ENCODE measurements at places on chromosomes 3 and 15.

DNA sequence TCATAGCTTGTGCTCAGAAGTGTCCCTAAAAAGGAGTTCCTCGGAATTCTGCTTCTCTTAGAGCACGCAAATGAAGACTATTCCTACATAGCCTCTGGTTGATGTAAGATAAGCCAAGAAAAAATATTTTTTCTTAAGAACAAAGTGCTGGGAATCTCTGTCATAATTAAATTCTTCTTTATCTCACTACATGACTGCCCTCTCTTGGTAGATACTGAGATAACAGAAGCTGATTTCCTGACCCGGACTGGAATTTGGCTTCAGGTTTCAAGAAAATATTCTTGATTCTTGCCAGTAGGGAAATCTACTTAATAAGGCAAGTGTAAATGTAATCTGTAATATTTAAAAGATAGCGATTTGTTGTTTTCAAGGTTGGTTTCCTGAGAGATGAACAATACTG is 31.3 kb upstream of the SETMAR start:
- no peak for DNase-seq

DNA sequence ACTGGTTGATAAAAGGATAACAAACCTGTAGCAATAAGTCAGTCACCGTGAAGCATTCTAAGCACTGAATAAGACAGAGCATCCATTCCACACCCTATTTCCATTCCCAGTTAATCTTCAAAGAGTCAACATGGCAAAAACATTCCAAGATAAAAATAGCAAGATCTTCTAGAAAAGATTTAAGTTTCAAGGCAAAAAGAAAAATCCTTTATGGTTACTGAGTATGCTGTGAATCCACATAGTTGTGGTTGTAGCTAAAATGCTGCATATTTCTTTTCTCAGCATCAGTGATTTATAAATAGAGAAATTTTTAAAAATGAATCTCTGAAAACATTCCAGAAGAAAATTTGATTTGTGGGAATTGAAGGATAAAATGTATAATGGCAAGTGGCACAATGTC is 21.1 kb downstream of the GAP43 start:
- no peak for DNase-seq

- DNase-seq, result no peak
Measured at GRCh38 chr3:133535971-133536881, 37.3 kb upstream of the CDV3 start.

DNA sequence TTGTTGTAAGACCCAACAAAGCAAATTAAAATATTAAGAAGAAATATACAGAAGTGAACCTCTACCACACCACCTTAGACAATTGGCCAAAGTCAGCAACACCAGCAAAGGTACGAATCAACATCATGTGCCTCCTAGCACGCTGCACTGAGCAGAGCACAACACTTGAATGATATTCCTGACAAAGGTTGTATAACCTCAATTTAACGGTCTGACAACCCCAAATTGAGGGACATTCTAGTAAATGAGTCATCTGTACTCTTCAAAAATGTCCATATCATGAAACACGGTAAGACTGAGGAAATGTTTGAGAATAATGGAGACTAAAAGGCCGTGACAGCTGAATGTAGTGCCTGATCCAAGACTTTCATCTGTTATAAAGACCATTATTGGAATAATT is 41.3 kb upstream of the TNFSF10 start:
- DNase-seq, result no peak

GRCh38 chr3:99865321-99865720 is 47.7 kb downstream of the CMSS1 start:
- DNase-seq, result no peak

- no peak for DNase-seq
Measured at GRCh38 chr3:23649448-23649847, 156.3 kb upstream of the UBE2E1 start.

DNA sequence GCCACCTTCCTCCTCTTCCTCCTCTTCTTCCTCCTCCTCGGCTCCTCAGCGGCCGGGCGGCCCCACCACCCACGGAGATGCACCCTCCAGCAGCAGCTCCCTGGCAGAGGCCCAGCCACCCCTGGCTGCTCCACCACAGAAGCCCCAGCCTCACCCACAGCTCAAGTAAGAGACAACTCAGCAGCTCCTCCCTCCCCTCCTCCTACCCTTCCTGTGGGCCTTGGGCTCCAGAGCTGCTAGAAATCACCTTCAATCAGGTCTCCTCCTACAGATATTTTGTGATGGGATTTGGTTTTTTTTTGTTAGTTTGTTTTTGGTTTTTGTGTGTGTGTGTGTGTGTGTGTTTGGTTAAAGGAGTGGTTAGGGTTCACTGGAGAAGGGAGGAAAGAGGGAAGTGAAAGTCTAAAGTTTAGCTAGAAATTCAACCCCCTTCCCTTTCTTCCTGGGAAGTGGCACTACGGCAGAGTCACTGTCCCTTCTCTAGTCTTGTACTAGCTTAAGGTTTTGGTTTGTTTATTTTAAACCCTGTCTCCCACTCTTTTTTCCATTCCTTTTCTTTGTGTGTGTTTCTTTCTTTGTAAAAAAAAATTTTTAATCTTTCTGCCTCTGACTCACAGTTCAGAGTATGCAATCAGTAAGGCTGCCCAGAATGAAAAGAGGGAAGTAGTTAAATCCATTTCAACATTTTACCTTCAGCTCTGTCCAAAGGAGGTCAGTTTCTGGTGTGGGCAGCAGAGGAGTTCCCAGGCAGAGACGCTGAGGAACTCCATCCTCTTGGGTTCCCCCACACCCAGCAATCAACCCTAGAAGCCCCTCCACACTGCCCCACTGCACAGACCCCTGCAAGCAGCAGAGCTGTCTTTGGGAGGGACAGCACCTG is 29.0 kb upstream of the TIMP4 start:
- DNase-seq, result peak; percentile 83

- no peak for DNase-seq
Measured at GRCh38 chr3:59374091-59374817, 324.4 kb upstream of the CFAP20DC start.

DNA sequence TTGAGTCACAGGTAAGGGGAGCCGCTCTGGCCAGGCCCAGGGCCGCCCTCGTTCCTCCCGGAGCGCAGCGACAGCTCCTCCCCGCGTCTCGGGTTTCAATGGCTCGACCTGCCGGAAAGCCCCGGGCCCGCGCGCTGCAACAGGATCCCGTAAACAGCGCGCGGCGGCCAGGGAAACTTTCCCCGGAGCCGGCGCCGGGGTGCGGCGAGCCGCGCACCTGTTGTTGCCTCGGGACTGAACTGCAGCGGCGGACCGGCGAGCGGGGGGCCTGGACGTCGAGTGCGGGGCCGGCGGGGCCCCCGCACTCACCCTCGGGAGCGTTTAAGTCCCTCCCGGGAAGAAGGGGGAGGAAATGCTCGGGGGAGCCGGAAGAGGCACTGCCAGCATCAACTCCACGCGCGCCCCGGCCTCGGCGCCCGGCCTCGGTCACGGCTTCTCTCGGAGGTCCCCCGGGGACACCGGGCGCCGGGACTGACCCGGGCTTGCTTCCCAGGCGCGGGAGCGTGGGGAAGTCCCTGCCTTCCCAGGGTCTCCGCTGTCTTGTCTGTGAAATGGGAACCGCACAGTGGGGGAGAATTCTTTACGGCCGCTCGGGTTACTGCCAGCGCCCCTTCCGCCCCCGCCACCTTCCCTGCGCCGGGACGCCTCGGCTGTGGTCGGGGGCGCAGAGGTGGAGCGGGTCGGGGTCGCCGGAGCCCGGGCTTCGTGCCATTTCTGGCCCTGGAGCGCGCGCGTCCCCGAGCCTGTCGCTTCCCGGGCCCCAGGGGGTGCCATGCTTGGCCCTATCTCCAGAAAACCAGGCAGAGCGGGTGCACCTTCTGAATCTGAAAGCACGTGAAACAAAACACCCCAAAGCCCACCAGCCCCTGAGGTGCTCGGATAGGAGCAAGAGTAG is 7.5 kb upstream of the PGPEP1L start:
- DNase-seq, result peak; percentile 87

- DNase-seq, result no peak
Measured at GRCh38 chr15:78282324-78282723, 17.1 kb downstream of the SKIC8 start.

DNA sequence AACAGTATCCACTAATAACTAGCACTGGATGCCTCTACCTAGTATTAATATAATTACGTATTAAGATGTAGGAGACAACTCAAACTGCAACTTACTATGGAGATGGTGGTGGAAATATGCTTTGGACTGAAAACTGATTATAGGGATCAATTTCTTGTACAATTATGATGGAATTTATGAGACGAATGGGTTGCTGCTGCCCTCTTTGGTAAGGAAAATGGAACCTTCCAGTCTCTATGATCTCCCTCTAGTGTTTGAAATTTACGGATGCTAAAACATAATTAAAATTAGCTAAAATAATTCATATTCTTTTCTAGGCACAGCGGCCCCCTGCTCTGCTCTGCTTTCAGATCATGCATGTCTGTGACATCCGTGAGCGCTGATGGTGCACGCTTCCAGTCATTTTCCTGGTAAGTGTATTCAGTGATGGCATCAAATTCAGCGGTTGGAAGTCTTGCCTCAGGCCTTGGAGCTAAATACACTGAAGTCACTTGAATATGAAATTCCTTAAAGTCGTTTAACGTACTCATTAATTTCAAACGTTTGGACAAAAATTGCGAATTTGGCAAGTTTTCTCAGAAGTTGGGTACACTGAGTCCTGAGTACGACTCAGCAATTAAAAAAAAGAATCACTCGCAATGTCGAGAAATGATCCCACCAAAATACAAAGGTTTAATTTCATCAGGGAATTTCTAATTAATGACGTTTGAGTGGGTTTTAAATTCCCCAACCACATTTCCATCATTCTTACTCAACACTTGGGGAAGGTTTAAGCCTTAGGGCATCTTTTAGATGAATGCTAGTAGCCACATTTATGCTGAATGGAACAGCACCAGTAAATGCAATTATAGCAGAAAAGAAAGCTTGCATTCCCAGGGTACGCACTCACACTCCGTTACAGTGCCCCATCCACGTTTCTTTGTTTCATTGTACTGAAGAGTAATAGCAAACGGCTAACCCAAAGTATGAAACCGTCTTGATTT is 132.6 kb downstream of the NR2F2 start:
- no peak for DNase-seq

DNA sequence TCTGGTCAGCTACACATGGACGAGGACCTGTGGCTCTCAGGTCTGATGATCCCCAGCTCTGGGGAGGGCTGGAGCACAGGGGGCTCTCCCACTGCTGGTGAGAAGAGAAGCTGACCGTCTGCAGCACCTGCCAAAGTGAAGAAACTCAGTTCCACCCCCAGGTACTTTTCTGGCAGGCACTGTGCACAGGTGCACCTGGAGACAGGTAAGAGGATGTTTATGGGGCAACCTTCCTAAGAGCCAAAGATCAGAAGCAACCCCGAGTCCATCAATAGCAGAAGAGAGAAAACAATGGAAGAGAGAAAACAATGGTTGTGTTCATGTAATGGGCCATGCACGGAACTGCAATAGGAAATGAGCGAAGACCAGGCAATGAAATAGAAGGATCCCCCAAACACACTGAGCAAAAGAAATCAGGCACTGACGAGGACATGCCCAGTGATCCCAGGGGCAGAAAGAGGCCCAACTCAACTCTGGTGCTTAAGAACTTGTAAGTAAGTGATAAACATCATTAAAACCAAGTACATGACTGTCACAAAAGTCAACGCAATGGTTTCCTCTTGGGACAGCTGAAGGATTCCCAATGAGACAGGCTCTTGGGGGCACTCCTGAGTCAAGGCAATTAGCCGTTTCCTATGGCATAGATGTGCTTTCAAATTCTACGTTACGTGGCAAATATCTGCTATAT is 95.0 kb upstream of the ALDH1A3 start:
- DNase-seq, result peak; percentile 36

DNA sequence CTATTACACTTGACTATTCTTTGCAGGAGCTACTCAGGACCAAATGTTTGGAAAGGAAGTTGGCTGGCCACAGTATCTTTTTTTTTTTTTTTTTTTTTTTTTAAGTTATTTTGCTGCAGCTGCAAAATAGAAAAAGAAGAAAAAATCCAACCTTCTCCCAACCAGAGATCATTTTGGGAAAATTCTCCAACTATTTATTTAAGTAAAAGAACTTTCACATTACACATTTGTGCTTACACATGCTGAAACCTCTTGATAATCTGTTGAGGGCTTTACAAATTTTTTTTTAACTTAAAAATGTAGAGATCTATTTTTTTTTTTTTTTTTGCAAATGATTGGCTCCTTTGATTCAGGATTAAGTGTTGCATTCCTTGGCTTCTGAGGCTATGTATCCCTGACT is 148.0 kb downstream of the POLR2M start:
- DNase-seq, result no peak

DNA sequence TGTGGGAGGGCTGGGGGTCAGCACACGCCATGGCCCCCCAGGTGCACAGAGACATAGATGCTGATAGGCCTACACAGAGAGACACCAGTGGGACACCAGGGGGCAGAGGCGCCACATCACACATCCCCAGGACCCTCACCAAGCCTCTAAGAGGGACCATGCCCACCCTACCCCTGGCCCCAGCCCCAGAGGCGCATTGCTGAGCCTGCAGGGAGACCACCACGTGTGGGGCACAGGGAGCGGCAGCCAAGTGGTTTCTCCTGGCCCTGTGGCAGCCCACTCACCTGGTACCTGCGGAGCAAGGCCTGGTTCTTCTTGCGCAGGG is 1.2 kb downstream of the CCDC9B start:
- no peak for DNase-seq

- no peak for DNase-seq
Measured at GRCh38 chr15:93332168-93332553, 243.2 kb upstream of the RGMA start.

- peak; percentile 43 for DNase-seq
Measured at GRCh38 chr3:136979684-136980083, 21.9 kb downstream of the IL20RB start.

- peak; percentile 85 for DNase-seq
Measured at GRCh38 chr3:152524198-152525140, 255.7 kb downstream of the MBNL1 start.

DNA sequence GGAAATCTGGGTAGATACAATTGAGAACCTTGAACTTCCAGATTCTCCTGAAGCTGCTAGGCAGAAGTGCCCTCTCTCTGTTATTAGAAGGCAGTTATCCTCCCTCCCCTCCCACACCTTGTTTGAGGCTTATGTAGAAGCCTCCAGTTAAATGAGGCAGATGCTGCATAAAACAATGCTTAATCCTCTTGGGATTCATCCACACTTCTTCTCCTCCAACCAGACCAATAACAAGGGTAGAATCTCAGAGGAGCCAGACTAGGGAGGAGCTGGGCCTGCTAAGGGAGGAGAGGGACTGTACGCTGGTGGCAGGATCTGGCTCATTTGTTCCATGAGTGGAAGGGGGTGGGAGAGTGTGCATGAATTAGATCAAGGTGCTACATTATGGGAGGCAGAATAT is 88.3 kb upstream of the PRR23C start:
- no peak for DNase-seq

GRCh38 chr15:42491539-42492225 is 741 bp upstream of the ZNF106 start:
- DNase-seq, result no peak

- peak; percentile 76 for DNase-seq
Measured at GRCh38 chr3:149487598-149488197, 13.2 kb downstream of the TM4SF4 start.
